AML-193 (cell line): ENCODE measurements at places on chromosomes 6 and 20.

DNA sequence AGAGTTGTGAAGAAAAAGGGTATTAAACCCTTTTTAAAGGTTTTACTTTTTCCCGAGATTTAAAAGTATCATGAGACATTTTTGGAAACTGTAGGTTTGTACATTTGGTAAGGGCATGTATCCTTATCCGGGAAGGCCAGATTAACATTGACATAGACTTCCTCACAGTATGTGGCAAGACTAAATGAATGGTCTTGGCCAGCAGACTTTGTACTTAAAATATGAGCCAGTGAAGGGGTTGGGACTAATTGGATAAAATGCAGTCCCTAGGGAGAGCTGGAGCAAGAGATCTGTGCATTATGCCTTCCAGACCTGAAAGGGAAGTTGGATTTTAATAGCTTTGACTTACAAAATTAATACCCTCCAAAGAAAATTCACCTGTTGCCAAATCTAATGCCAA, 60.4 kb upstream of the CCN2 start:
- DNase-seq, result no peak

- DNase-seq, result no peak
Measured at GRCh38 chr6:31877651-31878161, 1.1 kb downstream of the SLC44A4 start.

DNA sequence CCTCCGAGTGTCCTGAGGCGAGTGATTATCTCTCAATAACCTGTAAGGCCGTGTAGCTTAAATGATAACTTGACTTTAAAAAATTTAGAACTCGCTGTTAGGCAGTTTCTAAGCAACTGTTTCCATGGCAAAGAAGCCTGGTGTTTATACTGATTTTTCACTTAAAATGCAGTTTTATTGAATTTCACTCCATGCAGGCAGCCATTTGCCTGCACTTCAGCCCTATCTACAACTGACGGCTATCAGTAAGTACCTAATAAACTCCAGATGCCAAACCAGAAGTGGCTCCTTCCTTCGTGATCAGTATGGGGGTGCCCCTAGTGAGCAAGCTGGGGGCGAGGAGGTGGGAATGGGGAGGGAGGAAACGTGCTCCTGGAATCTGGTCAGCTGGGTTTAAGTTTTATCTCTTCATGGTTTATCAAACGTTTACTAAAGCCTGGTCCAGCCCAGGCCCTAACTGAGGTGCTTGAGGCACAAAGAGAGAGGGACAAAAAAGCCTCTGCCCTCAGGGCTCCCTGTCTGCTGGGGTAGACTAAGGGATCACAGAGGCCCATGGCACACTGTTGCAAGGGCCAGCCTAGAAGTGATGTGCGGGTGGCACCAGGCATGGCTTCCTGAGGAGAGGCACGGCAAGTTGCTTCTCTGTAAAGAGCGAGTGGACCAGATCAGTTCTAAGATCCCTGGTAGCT, 45.5 kb downstream of the TTI1 start:
- DNase-seq, result no peak

- no peak for DNase-seq
Measured at GRCh38 chr6:3318821-3319540, 60.2 kb downstream of the PSMG4 start.

- DNase-seq, result no peak
Measured at GRCh38 chr20:31695849-31696804, 26.5 kb downstream of the BCL2L1 start.

GRCh38 chr6:17276766-17277165, 4.4 kb upstream of the RBM24 start:
- DNase-seq, result no peak

DNA sequence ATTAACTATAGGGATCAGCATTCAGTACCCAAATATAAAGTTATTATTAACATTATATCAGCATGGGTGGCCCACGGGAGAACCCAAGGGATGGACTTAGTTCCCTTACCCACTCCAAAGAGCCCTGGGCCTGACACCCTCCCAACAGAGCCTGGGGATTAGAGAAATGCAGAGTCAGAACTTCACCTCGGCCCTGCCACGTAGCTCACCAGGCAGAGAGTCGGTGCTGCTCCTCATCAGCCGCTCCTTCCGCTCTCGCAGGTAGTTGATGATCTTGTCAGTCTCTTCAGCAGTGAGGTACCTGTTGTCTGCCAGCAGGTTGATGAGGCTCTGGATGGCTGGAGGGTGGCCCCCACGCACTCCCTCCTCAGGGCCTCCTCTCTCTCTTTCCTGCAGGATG, 26.6 kb downstream of the NCOA5 start:
- no peak for DNase-seq

DNA sequence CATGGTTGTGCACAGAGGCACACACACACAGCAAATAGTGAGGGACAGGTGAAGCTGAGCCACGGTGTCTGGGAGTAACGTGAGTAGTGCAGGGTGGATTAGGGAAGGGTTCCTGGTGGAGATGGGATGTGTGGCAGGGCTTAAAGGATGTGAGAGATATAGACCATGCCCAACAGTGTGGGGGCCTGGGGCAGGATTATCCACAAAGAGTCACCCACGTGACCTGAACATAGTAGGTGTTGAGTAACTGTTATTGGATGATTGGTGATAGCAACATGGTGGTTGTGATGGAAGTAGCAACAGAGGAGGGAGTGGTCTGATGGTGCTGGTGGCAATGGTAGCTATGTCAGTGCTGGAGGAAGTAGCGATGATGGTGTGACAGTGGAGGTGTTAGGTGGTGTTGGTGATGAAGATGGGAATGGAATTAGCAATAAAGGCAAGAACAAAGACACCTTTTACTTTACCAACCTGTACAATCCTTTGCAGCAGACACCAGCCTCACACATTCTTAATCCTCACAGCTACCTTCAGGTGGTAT, 135.1 kb downstream of the MRPL14 start:
- DNase-seq, result no peak

- no peak for DNase-seq
Measured at GRCh38 chr20:17169585-17170136, 57.2 kb upstream of the PCSK2 start.

DNA sequence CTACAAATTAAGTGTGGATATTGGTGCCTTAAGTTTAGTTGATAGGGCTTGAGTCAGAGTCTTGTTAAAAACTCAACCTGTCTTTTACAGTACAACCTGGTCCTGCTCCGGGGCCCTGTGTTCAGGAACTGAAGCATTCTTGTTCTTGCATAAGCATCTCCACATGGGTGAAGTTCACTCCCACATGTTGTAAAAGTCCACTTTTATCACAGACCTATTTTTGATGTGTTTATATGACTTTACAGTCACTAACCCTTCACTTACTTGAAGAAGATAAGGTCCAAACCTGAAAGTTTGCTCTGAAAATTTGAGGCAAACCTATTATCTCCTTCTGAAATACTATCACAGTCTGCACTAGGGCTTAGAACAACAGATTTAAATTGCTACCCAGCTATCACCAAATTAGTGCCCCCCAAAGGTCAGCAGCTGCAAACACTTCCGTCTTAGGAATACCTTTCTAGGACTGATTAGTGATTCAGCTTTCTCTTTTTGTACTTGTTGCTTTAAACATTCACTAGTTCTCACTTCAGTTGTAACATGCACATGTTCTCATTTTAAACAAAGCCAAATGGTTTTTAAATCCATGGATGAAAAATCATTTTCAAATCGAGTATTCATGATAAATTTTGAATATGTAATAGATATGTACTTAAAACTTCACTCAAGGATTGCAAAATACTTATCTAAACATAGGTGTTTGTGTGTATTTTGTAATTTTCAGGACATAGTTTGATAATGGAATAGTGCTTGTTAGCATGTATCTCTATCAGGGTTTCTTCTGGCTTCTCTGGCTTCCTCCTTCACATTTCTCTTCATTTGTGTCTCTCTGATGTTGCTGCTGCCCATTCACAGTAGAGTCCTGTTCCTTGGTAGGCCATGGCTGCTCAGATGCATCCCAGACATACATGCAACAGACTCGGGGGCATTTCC, 469.8 kb upstream of the SOX4 start:
- DNase-seq, result no peak

GRCh38 chr20:19423900-19424620, 211.6 kb downstream of the SLC24A3 start:
- no peak for DNase-seq

DNA sequence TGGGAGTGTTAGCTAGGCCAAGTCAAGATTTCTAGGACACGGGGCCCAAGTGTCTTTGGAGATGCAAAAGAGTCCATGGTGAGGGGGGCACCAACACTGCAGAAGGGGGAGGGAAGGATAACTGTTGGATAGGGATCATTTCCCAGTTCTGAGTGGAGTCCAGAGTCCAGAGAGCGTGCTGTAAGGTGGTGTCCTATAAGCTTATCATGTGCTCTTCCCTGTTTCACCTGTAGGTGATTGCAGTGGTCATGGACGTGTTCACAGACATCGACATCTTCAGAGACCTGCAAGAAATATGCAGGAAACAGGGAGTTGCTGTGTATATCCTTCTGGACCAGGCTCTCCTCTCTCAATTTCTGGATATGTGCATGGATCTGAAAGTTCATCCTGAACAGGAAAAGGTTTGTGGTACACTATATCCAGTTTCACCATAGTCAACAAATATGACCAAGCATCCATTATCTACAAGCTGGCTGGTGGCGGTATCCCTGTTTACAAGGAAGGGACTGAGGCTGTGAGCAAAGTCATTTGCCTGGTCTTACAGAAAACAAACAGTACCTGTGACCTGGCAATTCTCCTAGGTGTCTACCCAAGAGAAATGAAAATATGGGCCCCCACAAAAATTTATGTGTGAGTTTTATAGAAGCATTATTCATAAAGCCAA, 15.6 kb downstream of the FAM83D start:
- DNase-seq, result no peak

DNA sequence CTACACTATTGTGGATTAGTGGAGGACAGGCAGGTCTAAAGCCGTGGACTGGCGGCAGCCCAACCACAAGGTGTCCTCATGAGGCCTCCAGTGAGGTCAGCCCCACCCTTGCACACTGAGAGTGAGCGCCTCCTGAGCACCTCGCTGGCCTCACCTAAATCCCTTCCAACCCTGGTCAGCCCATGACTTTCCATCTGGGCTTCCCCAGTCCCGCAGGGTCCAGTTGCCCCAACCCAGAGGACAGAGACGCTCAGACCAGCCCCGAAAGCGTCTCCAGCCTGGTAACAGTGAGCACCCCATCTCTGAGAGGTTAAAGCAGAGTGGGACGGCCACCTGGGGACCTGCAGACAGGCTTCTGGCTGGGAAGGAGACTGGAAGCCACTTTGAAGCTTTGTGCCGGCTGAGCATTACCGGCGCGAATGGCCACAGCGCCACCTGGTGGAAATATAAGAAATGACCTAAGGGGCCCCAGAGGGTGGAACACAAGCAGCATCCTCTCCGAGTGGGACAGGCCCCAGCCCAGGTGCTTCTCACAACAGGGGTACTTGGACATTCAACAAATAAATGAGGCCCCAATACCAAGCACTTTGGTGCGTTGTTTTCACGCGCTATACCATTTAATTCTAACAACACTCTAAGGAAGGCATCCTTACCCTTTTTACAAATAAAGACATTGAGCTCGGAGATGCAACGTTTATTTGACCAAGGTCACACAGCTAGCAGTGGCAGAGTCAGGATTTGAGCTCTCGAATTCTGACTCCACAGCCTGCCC, 65.7 kb upstream of the TOP1 start:
- DNase-seq, result peak; percentile 46

DNA sequence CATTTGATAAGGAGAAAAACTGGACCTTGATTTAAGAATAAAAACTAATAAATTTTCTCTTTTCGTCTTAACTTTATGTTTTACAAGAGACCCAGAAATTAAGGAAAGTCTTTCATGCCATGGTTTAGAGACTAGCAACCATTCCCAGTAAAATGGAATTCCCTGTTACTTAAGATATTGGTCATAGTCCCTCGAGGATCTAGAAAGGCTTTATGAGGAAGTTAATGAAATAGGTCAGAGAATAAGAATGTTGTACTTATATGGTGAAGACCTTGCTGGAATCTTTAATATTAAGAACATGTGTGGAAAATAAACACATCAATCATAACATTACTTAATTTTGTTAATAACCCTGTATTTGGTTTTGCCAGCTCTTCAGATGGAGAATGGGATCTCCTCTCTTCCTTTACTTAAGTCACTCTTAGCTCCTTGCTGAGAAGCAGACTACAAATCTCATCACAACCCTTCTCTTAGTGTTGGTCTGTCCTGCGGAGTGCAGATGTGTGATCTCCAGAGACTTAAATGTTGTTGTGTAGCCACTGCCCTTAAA, 382.9 kb downstream of the QKI start:
- DNase-seq, result no peak

- DNase-seq, result no peak
Measured at GRCh38 chr20:37868851-37869333, 34.0 kb upstream of the VSTM2L start.
